NCI-H1930 (cell line): ENCODE measurements at places on chromosomes 5 and 9.

DNA sequence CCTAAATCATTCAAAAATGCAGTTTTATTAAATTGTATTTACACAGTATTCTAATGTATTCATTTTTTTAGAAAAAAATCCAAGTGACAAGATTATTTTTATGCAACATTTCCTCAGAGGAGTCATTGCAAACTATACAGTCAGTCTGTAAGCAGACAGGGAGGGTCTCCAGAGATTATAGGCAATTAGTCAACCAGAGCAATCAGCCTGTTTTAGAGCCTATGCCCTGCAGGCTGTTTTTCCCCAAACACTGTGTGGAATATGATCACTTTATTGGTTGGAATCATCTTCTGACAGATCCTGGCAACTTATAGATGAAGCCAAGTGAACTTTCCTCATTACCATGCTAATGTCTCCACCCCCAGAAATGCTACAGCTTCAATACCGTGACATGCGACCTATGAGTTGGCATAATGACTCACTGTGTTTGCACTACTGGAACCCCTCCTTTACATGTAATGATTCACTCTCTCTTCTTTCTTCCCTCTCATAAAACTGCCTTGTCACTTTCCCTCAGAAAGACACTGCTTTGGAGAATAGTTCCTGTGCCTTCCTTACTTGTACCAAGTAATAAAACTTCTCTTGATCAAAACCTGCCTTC, 577.7 kb upstream of the FTMT start:
- no peak for DNase-seq

- DNase-seq = no peak
Observed at GRCh38 chr5:171914726-171915338, 91.6 kb downstream of the FBXW11 start.

DNA sequence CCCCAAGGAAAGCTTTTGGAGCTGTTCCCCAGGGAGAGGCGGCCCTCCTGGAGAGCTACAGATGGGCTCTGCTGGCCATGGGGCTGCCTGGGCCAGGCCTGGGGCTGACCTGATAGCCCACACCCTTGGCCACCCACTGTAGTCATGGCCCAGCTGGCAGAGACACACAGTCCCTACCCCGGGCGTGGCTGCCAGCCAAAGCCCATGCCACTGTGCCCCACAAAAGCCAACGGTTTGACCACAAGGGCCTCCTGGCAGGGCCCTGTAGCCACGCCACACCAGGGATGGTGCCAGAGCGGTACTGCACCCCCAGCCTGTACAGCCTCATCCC, 15.2 kb downstream of the NACC2 start:
- no peak for DNase-seq

DNA sequence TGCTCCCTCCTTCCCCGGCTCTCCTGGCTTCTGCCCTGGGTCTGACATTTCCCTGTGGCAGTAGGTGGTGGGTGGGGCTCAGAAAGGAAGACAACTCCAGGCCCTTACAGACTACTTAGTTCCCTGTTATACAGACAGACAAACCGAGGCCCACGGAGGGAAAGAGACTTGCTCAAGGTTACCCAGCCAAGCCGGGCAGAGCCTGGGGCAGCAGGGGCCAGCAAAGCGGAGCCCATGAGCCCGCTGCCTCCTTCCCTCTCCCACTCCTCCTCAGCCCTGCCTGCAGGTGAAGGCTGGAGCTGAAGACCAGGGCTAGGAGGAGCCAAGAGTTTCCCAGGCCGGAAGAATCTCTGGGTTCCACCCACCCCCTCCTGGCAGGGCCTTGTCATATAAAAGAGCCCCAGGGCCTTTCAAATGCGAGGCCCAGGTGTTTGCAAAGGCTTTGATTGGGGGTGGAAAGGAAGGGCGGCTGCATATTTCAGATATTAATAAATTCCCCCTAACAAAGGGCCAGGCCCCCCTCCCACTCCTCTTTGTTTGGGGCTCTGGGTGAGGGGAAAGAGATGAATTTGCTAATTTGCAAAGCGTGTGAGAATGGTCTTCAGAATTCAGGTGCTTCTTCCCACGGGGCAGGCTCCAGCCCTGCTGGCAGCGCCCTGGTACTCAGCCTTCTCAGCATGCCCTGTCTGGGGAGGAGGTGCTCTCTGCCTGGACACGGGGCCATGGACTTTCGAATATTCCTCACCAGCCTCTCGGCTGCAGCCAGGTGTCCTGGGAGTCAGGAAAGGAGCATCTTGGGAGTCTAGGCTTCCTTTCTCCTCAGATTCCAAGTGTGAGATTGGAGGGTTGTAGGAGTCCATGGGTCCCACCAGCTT, 21.5 kb downstream of the SLC6A7 start:
- DNase-seq = no peak

GRCh38 chr9:137019891-137020683, 8.0 kb downstream of the ABCA2 start:
- no peak for DNase-seq

DNA sequence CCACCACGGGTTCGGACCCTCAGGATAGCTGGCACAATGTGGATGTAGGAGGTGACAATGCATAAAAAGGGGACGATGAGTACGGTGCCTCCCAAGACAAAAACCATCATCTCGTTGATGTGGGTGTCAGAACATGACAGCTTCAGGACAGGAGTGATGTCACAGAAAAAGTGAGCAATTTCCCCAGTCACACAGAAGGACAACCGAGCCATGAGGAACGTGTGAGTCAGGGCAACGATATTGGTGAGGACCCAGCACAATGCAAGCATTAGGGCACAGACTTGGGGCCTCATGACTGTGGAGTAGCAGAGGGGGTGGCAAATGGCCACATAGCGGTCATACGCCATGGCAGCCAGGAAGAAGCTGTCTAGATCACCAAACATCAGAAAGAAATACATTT, 491 bp downstream of the OR1N1 start:
- DNase-seq = no peak

DNA sequence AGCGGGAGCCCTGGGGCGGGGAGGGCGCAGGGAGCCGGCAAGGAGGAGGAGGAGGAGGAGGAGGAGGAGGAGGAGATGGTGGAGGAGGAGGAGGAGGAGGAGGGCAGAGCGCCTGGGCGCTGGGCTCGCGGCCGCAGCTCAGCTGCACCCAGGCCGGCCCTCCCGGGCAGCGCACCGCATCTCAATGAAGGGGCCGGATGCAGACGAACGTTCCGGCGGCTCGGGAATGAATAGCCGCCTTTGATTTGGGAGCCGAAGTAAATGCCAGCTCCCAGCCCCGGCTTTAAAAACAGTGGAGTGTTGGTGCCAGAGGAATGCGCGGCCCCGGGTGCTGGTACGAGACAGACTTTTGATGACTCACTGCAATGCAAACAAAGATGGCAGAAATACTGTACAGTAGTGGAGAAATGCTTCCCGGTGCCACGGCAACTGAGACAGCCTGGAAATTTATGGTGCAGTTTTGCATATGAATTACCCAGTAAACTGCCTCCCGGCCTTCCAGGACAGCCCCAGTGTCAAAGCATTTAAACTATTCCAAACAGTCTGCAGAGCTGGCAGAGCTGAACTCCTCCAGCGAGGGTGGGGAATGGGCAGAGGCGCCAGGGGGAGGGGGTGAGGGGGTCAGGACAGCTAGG, 43.1 kb downstream of the NACC2 start:
- DNase-seq = peak; percentile 10

DNA sequence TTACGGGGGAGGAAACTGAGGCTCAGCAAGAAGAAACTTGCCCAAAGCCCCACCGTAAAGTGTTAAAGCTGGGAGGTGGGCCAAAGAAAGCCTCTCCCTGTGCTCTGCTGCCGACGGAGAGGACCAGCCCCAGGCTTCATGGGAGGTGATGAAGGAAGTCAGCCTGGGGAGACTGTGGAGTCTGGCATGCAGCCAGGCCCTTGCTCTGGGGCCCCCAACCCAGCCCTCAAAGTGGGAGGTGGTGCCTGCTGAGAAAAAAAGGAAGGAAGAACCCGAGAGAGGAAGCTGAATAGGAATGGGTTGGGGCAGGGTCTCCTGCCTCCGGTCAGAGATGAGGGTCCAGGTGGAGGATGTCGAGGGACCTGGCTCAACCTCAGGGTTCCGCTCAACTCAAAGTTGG, 3.8 kb downstream of the RNF44 start:
- no peak for DNase-seq

GRCh38 chr5:160353379-160353778, 17.0 kb downstream of the C1QTNF2 start:
- no peak for DNase-seq

DNA sequence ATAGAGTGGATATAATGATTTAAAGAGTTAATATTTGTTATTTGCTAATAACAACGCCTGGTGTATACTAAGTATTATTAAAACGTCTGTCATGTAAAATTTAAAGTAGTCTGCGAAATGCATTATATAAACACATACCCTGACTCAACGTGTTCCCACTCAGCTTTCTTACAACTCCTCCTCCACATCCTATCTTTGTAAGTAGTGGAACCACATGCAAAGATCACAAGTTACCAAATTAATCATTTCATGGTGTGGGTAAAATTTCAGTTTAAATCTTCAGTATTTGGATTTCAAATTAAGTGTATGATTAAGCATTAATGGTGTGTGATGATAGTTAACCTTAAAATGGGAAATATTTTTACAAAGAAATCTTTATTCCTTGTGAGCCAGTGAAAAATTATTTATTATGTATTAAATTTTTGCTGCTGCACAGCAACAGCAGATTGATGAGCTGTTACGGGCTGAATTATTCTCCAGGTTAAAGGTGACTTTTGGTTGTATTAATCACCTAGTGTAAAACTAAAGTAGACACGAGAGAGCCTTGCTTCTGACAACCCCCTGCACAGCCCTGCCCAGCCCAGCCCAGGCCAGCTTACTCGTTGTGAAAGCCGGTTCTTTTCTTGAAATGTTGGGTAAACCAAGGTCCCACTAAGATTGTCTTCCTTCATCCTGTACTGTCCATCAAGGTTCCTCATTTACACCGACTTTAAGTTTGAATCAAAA, 373.5 kb downstream of the DTWD2 start:
- DNase-seq = no peak
